Nasal cavity respiratory epithelium epithelial cell of viscerocranial mucosa (primary cell): ENCODE measurements at places on chromosomes 7 and 10. TPM values are rescaled to one million over a fixed set of nuclear protein-coding genes. Genes with fewer than 3 reads are reported as not detected.

Gene GCK
- total RNA-seq = 0.14 and 0.34 TPM in 2 replicates

Gene BAIAP2L1
- total RNA-seq = 20.8 and 43.7 TPM in 2 replicates

Gene CC2D2B
- total RNA-seq = 0.14 TPM in 1 of 2 replicates, not detected in the other

Gene AFAP1L2
- 9.3 and 18.8 TPM in 2 replicates for total RNA-seq

Gene KNDC1
- under 0.01 and 0.07 TPM in 2 replicates for total RNA-seq
